ENCODE measurements at places on chromosomes 1 and 21.

GRCh38 chr1:35432231-35432630 lies 125.0 kb downstream of the KIAA0319L start:
- no peak for DNase-seq

DNA sequence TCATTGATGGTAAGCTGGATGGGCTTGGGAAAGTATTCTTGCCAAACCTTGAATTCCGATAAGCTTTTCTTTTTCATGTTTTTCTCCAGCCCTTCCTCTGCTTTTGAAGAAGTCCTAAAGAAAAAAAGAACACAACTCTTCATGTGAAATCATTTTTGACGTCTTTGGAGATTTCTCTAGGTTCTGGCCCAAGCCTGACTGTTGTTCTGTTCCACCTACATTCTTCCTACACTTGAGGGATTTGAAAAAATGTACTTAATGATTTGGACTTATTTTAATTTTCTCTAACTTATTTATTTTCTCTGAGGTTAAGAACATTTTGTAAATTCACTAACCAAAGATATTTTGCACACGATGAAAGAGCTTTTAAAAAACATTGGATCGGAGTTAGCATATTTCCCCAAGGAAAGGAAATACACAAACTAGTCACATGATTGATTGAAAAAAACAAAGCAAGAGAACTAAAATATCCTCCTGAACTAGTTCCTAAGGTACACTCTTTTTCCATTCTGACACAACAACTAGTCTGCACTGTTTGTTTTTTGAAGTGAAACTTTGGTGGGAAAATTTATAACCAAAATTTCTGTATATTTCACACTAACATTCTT lies 82.3 kb downstream of the LTN1 start:
- no peak for DNase-seq

DNA sequence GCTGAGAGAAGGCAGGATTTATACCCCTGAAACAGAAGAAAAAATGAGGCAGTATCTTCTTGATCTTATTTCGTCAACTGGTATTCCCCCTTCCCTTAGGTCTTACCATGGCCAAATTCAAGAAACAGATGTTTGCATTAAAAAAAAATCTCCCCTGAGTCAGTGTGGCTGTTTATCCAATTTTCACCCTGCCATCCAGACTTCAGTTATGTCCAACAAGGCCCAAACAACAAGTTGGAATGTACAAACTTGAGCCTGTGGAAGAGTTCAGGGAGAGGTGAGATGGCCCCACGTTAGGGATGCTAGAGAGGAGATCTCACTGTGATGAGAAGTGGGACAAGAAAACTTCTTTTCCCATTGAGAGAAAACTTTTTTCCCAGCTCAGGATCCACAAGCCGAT lies 147.2 kb upstream of the PROX1 start:
- no peak for DNase-seq

GRCh38 chr1:32539584-32540571 lies 651 bp downstream of the ZBTB8A start:
- peak; percentile 30 for DNase-seq

DNA sequence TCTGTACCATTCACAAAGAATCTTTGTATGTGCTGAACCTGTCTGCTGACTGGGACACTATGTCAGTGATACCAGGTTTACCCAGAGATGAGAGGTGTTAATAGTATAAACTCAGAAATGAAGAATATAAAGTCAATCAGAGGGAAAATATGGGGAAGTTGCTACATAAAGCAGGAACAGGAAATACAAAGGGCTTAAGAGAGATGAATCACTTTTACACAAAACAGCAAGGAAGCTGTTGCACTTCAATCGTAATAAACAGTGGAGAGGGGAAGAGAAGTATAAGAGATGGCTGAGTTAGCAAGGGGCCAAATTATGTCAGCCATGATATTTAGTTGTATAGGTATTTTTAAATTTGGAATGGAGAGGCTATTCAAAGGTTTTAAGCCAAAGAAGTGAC lies 890.2 kb upstream of the NCAM2 start:
- no peak for DNase-seq

GRCh38 chr1:198657550-198658064 lies 18.8 kb downstream of the PTPRC start:
- no peak for DNase-seq
